ENCODE measurements at places on chromosomes 7 and 10.

GRCh38 chr10:129777687-129778086, 186.4 kb downstream of the EBF3 start:
- no peak for DNase-seq

DNA sequence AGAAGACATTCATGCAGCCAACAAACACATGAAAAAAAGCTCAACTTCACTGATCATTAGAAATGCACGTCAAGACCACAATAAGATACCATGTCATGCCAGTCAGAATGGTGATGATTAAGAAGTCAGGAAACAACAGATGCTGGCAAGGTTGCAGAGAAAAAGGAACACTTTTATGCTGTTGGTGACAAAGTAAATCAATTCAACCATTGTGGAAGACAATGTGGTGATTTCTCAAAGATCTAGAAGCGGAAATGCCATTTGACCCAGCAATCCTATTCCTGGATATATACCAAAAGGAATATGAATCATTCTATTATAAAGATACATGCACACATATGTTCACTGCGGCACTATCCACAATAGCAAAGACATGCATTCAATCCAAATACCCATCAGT, 77.6 kb downstream of the C10orf90 start:
- no peak for DNase-seq

DNA sequence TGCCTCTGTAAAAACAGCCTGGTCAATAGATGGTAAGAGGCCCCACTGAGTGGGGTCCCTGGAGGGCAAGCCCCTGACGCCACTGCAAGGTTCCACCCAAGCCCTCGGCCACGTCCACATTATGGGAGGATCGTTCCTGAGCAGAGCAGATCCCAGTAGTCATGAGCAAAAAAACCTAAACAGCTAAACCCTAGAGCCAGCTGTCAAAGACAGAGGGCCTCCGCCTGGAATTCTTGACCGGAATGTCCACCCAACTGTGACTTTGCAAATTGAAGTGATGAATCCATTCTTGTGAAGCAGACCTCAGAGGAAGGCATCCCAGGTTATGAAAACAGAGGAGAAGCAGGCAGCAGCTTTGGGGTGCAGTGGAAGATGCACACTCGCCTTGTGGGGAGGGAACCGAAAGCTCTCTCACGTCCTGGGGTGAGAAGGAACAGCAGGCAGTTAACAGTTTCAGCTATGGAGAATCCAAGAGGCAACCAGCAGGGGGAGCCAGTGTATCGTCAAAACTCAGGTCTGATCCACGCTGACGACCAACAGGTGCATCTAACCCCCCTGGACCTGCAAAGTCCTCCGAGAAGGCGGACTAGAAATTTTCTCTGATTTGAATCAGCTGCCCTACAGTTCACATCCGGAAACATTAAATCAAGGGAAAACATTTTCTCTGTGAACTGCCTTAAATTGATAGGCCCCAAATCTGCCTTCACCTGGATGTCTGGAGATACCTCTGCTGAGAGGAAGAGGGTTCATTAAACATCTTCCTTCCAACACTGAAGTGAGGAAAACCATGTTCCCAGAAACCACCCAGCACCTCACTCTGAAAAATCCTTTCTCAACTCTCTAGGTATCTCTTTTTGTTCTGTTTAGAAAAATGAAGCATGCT, 139.1 kb upstream of the PFKP start:
- DNase-seq: peak; percentile 36

DNA sequence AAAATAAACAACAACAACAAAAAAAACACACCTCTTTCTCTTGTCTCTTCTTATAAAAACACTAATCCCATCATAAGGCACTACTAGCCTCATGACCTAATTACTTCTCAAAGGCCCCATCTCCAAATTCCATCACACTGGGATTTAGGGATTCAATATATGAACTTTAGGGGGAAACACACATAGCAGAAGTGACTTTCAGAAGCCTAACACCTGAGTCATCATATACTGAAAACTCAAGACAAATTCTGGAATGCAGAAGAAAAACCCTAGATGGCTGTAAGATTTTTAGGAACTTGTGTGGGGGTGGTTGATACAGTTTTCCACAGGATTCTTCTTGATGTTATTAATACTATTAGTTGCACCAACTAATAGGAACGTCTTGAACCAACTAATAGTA, 33.7 kb upstream of the CSTF2T start:
- DNase-seq: no peak

- no peak for DNase-seq
Measured at GRCh38 chr10:62335326-62335725, 38.8 kb upstream of the ZNF365 start.

GRCh38 chr10:62614389-62615157, 189.9 kb upstream of the ADO start:
- DNase-seq: no peak

- no peak for DNase-seq
Measured at GRCh38 chr7:112411186-112411795, 39.0 kb upstream of the IFRD1 start.

DNA sequence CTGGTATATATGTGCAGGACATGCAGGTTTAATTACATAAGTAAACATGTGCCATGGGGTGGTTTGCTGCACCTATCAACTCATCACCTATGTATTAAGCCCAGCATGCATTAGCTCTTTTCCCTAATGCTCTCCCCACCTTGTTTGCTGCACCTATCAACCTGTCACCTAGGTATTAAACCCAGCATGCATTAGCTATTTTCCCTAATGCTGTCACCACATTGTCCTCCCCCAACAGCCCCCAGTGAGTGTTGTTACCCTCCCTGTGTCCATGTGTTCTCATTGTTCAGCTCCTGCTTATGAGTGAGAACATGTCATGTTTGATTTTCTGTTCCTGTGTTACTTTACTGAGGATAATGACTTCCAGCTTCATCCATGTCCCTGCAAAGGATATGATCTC, 300.5 kb downstream of the ANKRD7 start:
- no peak for DNase-seq

DNA sequence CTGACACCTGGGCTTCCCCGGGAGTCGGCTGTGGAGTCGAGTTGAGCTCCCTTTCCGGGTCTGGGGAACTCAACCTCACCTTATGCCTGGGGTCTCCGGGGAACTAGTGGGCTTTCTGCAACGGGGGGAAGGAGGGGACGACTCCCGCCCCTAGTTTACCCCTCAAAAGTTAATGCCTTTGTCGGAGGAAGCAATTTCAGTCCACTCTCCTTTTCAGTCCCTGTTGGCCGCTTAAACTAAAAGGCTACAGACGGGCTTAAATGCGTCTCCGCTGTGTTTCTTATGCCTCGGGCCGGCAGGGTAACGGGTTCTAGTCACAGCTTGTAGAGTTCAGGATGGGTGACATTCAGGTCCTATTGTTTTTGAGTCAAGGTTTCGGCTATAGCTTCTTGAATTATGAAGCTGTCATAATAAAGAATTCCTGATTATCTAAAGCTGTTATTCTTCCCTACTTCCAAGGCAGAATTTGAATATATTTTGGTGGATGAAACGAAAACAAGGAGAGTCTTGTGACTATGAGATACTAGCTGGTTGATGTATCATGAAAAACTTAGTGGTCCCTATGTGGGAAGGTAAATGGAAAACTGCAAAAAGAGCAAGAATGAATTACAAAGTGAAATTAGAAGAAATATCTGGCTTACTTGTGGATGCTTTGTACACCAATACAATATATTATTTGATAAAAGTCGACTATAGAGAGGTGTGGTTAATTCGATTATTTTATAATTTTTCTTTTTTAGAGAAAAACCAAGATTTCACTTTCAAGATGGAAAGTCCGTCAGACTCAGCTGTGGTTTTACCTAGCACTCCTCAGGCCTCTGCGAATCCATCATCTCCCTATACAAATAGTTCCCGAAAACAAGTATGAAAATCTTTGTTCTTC, 495 bp downstream of the SFR1 start:
- DNase-seq: no peak

GRCh38 chr10:93224005-93224779, 150.5 kb downstream of the CYP26A1 start:
- DNase-seq: no peak

- DNase-seq: no peak
Measured at GRCh38 chr10:67864607-67865371, 19.7 kb upstream of the SIRT1 start.

DNA sequence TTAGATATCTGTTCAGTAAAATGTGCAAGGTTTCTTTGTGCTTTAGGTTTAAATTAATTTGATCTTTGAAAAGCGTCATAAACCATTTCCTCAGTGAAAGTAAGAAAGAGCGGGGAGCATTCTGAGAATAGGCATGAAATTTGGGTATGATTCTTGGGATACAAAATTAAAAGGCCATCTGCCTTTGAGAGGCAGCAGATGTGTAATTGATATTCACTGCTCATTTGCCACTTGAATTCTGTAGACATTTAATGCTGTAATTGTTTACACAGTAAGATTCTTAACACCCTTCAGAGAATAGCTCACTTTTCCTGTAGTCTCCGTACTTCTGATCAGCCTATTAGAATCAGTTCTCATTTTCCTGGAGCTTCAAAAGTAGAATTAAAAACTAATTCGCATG, 18.7 kb downstream of the FRMD4A start:
- no peak for DNase-seq

DNA sequence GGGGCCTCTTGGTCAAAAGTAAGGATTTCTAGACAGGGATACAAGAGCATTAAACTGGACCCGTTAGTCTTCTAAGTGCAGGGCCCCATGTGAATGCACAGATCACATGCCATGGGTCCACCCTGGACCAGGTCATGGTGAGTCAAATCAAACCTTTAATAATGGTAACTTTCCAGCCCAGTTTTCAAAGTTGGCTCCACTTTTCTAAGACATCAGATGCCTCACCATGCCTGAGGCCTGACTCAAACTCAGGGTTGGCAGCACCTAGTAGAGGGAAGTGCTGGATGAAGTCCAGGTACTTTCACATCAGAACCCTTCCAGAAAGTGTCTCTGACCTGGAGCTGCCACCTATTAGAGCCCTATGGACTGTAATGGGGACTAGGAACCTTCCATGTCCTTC, 9.7 kb upstream of the SMIM30 start:
- no peak for DNase-seq

GRCh38 chr10:96400465-96400864, 41.7 kb upstream of the OPALIN start:
- no peak for DNase-seq

DNA sequence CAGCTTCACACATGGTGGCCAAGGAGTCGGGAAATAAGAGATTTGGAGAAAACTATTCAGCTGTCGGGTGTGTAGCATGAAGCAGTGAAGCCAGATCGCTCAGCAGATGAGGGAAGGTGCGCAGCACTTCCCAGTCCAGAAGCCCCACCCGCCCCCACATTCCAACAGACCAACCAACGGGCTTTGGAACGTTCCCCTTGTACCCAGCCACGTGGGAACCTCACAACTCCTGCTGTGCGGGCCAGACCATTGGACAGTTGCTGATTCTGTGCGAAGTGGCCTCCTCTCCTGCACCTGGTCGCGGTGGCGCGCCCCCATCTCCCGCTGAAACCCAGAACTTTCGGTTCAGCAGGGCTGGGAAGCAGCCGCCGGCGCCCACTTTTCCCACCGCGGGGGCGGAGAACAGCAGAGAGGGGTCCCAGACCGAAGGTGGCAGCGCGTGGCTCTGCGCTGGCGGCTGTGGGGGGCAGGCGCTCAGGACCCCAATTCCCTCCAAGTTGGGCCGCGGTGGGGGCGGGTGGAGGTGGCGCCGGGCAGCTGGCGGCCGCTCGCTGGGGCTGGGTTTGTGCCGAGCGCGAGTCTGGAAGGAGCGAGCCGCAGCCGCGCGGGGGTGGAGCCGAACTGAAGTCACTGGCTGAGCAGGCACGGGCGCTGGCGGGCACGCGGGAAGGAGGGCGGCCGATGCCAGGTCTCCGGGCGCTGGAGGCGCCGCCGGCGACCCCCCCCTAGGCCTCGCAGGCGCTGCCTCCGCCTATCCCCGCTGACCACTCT, 1301.5 kb upstream of the SORCS1 start:
- DNase-seq: no peak

DNA sequence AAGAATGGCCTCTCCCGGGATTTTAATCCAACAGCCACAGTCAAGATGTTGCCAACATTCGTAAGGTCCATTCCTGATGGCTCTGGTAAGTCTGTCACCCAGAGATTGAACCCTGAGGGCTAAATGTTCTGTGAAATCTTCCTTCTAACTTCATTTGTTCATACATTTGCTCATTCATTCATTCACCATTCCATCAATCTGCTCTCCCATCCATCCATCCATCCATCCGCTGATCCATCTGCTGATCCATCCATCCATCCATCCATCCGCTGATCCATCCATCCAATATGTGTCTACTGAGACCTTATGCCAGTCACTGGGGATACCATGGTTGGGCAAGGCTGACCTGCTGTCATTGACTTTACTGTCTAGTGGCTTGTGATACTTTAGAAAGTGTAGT, 65.6 kb downstream of the HK1 start:
- DNase-seq: no peak

- DNase-seq: no peak
Measured at GRCh38 chr10:57706576-57707299, 561.0 kb downstream of the IPMK start.

DNA sequence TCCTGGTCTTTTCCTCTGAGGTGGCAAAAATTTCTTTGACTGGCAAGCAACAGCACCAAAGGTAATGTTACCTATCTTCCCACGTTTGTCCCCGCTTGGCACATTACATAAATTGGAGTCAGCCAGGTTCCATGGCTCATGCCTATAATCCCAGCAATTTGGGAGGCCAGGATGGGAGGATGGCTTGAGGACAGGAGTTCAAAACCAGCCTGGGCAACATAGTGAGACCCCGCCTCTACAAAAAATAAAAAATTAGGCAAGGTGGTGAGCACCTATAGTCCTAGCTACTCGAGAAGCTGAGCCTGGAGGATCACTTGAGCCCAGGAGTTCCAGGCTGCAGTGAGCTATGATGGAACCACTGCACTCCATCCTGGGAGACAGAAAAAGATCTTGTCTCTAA, 139.5 kb downstream of the IDE start:
- DNase-seq: no peak

DNA sequence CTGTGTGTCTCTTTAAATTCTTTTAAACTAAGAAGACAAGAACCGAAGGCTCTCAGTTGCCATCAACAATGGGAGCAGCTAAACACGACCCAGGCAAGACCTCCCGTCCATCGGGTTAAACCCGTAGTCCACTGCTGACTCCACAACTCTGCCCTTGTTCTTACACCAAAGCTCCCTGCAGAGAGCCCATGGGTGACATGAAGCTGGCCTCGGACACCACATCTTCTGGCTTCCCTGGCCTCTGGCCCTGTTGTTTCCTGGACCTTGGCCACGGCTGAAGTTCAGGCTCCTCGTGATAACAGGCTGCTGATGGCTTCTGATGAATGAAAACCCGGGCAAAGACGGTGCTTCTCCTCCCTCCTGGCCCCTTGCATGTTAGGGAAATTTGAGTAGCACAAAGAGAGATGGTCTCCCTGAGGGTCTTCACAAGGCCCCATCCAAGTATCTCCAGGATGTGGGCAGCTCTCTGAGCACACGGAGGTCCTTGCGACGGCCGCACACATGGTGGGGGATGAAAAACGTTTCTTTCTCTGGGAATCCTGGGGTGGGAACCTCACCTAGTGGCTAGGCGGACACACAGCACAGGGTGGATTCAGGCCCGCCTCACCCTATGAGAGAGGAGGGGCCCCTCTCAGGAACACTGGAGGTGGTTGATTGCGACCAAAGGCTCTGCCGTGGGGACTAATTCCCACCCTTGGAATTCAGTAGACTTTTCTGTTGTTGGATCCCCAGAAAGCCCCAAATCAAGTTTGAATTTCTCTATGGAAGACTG, 271.1 kb downstream of the ADARB2 start:
- DNase-seq: no peak

- DNase-seq: no peak
Measured at GRCh38 chr10:108696792-108697477, 1226.4 kb downstream of the XPNPEP1 start.

- no peak for DNase-seq
Measured at GRCh38 chr7:116280803-116281202, 70.5 kb downstream of the TES start.

All from thymus (tissue), 14 donors.